ENCODE measurements at places on chromosomes 6 and 20.
A peak's percentile ranks its signal among the peaks of the same experiment; 100 is the strongest.

- peak; percentile 33 for DNase-seq
These were observed 49.7 kb downstream of the KLHL31 start for GRCh38 chr6:53615633-53616449.

DNA sequence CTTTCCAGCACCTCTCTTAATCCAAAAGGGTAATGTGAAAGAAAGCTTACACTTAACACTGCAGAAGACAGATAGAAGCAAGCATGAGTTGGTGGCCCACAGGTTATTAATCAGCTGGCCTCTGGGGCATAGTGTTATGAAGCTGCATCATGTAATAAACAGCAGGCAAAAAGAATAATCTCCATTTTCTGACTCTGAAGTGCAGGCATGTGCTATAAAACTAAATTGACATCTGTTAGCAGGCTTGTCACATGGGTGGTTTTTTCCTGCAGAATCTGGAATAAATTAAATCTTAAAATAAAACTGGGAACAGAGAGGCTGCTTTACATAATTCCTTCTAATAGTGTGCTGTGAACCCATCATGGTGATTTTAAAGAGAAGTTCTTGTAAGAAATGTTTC is 73.3 kb downstream of the METTL24 start:
- no peak for DNase-seq

DNA sequence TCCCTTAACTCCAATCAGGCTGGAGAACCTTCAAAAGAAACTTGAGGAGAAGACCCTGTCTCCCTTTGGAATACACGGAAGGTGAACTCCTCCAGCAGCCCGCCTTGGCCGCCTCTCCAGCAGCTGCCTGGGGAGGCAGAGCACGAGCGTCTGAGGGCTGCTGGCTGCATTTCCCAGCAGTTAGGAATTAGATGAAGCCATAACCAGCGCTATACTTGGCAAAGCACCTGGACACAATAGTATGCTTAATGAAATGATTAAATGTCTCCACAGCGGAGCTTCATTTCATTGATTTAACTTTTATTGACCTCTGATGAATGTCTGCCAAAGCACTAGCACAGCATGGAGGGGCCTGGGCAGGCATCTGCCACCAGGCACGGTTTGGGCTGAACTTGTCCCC is 73.5 kb downstream of the TMEM242 start:
- DNase-seq, result no peak

DNA sequence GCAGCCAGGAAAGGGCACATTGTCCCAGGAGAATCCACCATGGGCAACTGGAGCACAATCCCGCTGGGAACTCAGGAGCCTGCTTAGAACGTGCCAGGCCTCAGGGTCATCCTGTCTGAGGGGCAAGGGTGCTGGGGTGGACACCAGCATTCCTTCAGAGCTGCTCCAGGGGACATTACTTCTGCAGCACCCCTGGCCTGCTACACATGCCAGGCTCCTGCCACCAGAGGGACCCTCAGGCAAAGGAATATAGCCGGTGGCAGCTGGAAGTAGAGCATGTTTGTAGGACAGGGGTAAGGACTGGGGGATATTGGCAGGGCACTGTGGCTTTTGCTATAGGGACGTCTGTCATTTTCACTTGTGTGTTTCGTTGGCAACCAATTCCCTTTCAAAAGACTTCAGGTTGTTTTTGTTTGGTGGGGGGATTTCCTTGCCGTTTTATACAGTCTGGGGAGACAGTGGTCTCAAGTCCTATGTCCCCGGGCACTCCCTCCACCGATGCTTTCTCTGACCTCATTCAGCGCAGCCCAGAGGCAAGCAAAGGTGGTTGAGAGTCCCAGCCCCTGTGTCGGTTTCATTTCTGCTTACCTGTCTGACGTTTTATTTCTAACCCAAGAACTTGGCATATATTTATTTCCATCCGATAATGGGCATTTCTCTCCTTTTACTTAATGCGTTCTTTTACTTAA is 130.8 kb downstream of the JPH2 start:
- DNase-seq, result no peak

GRCh38 chr6:146211646-146212045 is 182.8 kb downstream of the GRM1 start:
- DNase-seq, result no peak

DNA sequence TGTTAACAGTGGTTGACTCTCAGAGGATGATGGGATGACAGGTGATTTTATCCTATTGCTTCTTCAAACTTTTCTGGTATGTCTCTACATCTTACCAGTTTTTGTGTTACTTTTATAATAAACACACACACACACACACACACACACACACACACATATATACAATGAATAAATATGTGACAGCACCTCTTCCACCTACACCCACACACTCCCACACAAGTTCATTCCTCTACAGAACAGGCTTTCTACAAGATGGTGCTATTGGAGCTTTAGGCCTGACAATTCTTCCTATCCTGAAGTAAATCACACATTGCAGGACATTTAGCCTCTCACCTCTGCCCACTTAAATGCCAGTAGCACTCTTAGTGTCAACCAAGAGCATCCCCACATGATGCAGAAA is 46.7 kb upstream of the STK35 start:
- no peak for DNase-seq

DNA sequence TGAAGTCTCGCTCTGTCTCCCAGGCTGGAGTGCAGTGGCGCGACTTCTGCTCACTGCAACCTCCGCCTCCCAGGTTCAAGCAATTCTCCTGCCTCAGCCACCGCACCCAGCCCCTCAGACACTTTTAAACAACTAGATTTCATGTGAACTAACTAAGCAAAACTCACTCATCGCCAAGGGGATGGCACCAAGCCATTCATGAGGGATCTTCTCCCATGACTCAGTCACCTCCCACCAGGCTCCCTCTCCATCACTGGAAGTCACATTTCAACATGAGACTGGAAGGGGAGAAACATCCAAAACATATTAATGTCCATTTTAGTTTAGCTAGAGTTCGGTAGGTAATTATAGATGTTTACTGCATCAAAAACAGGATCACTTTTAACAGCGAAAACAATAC is 95.9 kb upstream of the PRL start:
- DNase-seq, result no peak

DNA sequence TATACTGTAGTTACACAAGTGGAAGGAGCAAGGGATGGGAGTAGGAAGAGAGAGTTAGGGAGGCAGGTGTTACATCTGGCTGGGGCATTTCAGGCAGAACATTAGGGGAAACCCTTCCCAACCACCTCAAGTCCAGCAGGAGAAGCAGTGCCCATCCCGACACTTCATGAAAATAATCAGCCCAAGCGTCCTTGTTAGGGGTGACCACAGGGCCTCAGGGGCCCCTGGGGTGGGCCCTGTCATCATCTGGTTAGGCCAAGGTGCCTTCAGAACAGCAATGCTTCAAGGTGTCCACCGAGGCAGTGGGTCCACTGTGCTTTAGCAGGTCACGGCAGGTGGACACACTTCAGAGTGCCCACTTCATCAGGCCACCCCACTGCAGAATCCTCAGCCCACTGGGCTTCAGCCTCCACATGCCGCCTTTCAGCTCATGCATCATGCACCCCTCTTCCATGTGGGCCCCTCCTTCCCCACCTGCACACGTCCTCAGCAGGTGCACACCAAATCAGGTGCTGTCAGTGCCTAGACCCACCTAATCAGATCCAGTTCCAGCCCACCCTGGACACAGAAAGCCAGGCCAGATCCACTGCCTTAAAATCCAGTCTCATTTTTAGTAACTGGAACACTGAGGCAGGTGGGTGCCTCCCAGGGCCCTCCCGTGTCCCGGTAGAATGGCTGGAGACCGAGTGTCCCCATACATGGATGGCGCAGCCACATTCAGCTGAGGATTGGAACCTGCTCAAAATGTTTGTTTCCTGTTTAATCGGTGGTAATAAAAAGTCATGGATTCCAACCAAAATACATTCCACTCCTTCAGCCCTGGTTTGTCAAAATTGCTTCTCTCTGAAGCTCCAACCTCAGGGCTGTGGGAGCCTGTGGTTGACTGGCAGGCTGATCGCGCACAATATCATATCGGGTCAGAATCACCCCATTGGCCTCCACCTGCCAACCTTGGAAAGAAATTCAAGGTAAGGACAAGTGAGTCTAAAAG is 99.5 kb downstream of the ANKRD60 start:
- no peak for DNase-seq

DNA sequence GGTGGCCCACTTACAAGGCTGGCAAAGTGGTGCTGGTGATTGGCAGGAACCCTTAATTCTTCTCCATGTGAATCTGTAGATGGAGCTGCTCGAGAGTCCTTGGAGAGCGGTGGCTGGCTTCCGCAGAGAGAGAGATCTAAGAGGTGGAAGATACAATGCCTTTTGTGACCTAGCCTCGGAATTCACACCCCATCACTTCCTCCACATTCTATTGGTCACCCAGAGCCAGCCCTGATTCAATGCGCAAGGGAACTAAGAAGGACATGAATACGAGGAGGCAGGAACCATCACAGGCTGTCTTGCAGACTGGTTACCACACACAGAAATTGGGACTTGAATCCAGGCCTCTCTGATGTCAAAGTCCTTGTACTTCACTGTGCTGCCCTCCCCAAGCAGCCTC is 128.9 kb upstream of the PROKR2 start:
- DNase-seq, result no peak

- DNase-seq, result no peak
These were observed 20.7 kb upstream of the SULF2 start for GRCh38 chr20:47805951-47806350.

DNA sequence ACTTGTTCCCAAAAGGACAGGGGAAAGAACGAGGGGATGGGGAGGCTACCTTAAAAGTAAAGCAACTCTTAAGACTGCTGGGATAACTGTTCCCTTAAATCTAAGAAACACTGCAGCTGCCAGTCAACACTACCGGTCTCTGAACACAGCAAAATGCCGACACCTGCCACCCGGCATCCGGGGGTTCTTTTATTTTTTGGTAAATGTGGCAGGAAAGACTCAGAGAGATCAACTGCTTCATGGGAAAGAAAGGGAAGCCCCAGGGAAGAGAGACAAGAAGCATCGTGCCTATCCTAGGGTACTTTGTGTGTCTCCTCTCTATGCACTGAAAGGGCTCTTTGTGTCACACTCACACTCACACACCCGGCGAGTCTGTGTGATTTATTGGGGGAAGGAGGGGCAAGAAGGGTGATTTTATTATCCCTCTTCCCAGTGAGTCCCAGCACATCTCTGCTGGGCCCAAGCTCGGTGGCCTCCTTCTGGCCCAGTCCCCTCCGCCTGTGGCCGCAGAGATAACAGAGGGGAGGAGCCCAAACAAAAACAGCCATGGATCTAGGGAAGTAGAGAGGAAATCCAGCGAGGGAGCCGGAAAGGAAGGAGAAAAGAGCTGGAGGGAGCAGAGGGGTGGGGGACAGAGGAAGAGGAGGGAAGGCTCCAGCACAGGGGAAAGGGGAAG is 1.4 kb downstream of the FYN start:
- no peak for DNase-seq

DNA sequence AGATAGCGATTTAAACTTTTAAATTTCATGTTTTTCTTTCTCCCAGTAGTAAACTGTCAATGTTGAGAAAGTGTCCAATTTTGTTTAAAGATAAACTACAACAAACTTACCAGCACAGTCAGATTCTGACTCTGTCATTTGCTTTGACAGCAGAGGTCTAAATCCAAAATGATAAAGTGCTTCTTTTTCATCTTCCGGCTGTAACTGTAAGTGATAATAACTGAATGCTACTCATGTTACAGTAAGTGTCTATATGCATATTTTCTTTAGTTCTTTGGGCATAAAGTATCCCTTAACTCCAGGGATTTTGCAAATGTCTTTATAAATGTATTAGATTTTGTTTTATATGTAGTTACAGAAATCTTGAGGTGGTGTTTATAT is 610.4 kb downstream of the RFPL4B start:
- no peak for DNase-seq

GRCh38 chr20:48574383-48574782 is 253.4 kb downstream of the PREX1 start:
- DNase-seq, result no peak

GRCh38 chr6:81979767-81980166 is 227.3 kb upstream of the TENT5A start:
- DNase-seq, result no peak

DNA sequence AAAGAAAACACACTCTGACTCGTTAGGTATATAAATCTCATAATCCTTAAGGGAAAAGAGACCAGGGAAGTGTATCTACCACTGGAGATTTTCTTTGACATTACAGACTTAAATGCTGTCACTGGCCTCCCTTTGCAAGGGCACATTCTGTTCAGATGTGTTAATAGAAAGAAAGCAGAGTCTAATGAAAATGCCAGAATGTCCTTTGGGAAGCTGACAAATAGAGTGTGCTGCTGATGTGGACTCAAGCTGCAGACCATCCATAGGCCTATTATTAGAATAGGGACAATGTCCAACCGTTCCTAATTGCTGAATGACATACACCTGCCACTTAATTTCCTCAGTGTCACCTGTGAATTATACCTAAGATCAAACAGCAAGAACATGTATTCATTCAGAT is 41.2 kb downstream of the SLC35D3 start:
- DNase-seq, result no peak
